ENCODE measurements at places on chromosomes 3 and 15.

GRCh38 chr3:56885453-56885852 lies 83.7 kb upstream of the ARHGEF3 start:
- no peak for DNase-seq

GRCh38 chr15:23647421-23648370 lies at the start of gene MAGEL2:
TSS of gene MAGEL2 (minus strand) at chr15:23647867. CDS start at chr15:23647742, 125 bp downstream.
- no peak for DNase-seq

- no peak for DNase-seq
Measured at GRCh38 chr15:74134387-74135027, 4.1 kb downstream of the ISLR2 start.

DNA sequence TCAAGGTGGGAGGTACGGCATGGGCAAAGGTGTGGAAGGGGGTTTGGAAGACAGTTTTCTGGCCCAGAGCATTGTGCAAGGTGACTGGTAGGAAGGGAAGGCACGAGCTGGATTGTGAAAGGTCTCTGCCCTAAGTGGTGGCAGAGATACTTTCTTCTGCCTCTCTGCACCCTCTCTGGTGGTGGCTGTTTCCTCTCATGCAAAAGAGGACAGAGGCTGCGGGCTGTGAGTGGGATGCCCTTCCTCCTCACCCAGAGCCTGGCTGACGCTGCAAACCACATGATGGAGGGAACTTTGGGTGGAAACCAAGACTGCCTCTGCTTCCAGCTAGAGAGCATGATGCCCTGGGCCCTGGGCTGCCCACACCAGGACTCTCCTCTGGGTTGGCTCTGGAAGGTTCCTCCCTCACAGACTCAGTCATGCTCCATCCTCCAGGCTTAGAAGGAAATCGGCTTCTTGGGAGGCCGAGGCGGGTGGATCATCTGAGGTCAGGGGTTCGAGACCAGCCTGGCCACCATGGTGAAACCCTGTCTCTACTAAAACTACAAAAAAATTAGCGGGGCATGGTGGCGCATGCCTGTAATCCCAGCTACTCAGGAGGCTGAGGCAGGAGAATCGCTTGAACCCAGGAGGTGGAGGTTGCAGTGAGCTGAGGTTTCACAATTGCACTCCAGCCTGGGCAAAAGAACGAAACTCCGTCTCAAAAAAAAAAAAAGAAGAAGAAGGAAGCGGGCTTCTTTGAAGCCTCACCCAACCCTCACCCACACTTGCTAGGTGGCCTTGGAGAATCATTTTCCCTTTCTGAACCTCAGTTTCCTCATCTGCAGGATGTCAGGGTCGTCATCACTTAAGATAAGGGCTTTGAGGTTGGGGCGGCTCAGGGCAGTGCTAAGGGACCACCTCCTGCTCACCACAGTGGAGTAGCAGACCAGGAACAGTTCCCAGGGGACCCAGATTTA lies 8.3 kb downstream of the PSTPIP1 start:
- no peak for DNase-seq

- no peak for DNase-seq
Measured at GRCh38 chr3:100019719-100020118, 94.6 kb downstream of the FILIP1L start.

DNA sequence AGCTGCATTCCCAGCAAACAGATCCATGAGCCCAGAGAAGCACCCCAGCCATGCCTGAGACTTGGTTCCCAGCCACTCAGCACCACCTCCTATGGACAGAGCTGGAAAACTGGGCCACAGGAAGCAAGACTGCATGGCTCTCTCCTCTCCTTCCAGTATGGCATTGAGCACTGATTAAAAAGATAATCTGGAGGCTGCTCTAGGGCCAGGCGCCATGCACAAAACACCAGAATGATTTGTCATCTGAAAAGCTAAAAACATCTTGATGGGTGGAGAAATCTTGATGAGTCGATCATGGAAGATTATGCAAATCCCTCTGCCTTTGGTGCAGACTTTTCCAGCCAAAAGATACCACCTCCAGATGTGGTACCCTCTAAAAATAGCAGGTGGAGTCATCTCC lies 62.7 kb upstream of the MRPS22 start:
- no peak for DNase-seq

- no peak for DNase-seq
Measured at GRCh38 chr3:141413391-141413790, 45.1 kb downstream of the ZBTB38 start.

DNA sequence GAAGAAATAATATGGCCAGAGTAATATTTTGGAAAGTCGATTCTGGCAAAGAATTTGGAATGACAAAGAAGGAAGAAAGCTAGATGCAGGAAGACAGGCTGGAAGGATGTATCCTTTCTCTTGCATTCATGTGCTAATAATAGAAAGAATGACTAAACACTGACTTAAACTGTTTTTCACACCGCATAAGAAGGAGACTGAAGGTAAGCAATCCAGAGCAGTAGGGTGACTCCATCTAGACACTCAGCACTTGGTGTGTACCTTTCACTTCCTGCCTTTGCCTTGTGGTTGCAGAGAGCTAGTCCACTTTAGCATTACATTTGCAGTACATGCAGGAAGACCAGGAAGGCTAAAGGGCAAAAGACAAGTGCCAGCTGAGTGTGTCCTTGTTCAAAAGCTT lies 234.6 kb downstream of the RBMS3 start:
- no peak for DNase-seq

- no peak for DNase-seq
Measured at GRCh38 chr3:142501004-142501926, 53.4 kb upstream of the XRN1 start.

DNA sequence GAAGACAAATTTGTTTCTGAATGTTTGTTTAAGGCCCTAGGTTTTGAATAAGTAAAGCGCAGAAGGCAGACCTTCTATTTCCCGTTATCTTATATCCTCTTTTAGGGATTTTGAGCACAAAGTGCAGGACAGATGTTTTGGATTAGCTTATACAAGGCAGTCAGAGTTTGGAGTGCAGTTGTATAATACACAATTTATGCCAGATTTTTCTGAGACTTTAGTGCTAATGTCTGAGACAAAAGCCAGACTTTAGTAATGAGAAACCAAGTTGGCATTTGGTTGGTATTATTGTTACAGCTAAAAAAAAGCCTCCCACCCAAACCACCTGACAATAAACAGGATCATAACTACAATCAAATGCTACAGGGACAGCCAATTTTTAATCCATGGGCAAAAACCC lies 309.9 kb upstream of the SATB1 start:
- no peak for DNase-seq

DNA sequence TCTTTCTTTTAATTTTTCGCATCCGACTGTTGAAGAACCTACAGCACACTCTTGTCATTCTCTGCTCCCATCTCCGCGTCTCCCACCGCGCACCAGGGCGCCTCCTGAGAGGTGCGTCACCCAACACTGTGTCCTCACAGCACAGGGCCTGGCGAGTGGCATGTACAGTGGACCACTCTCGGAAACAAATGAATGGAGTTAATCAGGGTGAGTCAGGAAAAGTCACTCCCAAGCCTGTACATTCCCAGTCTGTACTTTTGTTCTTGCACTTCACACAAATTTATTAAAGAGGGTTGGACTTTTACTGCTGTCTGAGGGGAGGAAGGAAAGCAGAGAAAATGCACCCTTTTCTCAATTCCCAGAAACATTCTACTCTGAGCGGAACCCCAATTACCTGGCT lies 625 bp downstream of the COL6A6 start:
- DNase-seq, result no peak

DNA sequence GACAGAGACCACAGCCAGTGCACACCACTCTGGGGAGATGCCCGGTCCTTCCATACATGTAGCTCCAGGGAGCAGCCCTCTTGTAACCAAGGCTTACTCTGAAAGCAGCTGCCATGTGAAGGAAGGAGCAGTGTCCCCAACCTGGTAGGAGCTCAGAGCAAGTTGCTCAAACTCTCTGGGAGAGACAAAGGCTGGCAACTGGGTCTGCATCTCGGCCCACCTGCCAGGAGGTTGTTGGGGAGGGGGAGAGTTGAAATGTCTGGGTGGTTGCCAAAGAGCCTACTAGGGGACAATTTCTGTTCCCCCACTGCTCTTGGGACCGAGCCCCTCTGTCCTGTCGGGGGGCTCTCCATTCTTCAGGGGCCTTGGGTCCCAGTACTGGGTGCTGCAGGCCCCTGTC lies 309.9 kb downstream of the TLE3 start:
- DNase-seq, result no peak

- DNase-seq, result no peak
Measured at GRCh38 chr3:81788610-81789009, 27.2 kb upstream of the GBE1 start.

GRCh38 chr3:69364354-69364753 lies 21.5 kb downstream of the FRMD4B start:
- no peak for DNase-seq

DNA sequence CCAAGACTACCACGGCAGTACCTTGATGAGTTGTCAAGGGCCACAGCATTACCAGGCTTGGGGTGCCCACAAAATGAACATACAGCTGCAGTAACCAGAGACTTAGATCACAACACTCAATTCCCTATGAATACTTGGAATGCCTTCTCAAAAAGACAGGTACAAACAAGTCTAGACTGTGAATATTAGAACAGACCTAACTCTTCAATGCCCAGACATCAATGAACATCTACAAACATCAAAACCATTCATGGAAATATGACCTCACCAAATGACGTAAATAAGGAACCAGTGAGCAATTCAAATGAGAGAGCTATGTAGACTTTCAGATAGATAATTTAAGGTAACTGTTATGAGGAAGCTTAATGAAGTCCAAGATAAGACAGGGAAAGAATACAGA lies 185.1 kb upstream of the POU1F1 start:
- no peak for DNase-seq

DNA sequence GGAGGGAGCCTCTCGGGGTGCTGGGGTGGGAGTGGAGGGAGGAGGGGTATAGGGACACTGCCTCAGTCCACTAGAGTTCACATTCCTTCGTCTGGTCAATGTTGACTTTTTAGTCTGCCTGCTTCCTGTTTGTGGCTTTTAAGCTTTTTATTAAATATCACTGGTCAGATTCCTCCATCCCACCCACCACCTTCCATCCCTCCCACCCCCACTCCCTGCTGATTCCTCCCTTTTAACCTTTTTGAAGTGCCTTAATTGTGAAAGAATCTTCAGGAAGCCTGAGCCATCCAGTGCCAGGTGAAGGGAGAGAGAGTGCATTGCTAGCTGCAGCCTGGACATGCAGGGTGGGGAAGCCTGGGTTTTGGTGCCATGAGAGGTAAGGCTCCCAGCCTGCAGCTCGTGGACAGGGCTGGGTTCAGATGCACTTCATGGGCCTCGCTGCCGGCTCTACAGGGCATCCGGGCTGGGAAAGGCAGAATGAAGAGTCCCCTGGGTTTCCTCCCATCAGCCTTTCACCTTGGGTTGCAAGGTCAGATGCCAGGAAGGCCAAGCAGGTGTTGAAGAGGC lies 105.9 kb downstream of the DNAJB8 start:
- DNase-seq, result no peak

- DNase-seq, result no peak
Measured at GRCh38 chr3:115758076-115758763, 134.9 kb downstream of the GAP43 start.

DNA sequence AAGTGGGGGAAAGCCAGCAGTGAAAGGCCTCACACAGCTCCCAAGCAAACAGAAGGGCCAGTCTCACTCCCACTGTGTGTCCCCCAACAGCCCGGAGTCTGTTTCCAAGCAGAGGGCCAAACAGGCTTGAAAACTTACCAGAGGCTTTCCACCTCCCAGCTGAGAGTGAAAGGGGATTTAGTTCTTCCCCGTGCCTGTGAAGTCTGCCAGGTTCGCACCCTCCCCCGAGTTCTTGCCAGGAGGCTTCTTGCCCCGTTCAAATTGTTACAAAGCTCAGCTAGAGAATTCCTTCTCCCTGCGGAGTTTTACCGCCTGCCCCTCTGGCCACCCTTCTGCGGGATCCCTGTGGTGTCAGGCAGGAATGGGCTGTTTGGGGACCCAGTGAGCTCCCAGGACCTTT lies 68.0 kb upstream of the WNT7A start:
- no peak for DNase-seq

GRCh38 chr15:42134617-42135245 lies 21.7 kb downstream of the PLA2G4F start:
- DNase-seq, result no peak

DNA sequence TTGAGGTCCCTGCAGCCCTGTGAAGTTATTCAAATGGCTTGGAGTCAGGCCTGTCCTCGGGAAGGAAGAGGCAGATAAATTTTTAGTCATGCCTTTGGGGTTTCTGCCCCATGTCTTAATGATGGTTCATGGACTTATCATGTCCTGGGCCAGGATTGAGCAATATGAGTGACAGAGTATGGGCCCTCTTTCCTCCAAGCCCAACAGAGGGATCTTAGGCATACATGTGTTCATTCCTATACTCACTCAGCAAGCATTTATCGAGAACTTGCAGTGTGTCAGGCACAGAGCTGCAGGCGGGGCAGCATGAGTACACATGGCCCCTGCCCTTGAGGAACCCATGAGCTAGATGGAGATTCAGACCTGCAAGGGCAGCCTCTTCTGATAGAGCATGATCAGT lies 6.2 kb downstream of the ESYT3 start:
- no peak for DNase-seq

DNA sequence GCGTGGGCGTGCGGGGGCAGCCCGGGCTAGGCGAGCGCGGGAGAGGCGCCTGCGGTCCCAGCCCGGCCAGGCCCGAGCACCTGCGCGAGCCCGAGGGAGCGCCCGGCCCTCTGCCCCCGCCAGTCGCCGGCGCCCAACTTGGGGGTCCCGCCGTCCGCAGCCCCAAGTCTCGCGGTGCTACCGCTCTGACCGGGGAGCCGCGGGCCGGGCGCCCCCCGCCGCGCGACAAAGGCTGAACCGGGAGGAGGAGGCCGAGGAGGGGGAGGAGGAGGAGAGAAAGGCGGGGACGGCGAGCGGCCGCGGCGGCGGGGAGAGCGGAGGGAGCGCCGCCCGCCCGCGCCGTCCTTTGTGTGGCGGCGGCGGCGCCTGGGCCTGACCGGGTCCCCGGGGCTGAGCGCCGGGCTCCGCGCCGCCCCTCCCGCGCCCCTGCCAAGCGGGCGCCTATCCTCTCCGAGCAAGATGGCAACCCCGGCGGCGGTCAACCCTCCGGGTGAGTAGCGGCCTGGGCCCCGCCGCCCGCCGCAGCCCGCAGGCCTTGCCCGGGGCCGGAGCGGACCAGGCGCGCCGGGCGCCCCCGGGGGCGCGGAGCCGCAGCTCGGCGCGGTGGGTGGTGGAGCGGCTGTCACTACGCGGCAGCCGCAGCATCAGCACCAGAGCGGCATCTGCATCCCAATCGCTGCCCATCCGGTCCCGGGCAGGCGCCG lies at the start of gene ARNT2:
Gene ARNT2, plus strand, starts transcription at position 326 of the 704 bp plus-strand sequence. Its CDS starts 134 bp downstream, at position 460.
- no peak for DNase-seq
